ENCODE measurements at places on chromosomes 1 and 21. TPM values are rescaled to one million over a fixed set of nuclear protein-coding genes. Genes with fewer than 3 reads are reported as not detected.

DNA sequence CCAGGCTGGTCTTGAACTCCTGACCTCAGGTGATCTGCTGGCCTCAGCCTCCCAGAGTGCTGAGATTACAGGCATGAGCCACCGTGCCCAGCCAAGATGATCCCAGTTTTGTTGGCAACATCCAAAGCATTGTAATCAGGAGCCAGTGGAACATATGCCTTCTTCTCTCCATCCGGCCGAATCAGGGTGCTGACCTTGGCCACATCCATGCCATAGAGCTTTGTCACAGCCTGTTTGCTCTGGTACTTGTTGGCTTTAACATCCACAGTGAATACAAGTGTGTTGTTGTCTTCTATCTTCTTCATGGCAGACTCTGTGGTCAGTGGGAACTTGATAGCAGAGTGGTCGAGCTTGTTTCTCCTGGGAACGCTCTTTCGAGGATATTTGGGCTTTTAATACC is 17.1 kb downstream of the TNFRSF8 start:
- DNase-seq: no peak

GRCh38 chr1:53292690-53293089 is 35.2 kb downstream of the LRP8 start:
- DNase-seq: no peak

- no peak for DNase-seq
These were observed 89.5 kb upstream of the CSF3R start for GRCh38 chr1:36572142-36572715.

DNA sequence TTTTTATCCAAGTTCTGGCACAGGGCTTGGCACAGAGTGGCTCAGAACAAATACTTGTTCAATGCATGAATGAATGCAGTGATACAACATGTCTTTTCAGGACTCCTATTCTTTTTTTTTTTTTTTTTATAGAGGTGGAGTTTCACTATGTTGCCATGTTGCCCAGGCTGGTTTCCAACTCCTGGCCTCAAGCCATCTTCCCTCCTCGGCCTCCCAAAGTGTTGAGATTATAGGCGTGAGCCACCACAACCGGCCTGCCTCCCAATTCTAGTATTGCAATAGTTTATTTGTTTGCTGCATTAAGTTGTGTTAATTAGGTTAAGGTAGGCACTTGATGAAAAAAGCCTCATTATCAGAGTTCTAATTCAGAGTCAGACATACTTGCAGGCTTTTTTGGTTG is 17.9 kb downstream of the UBE4B start:
- no peak for DNase-seq

DNA sequence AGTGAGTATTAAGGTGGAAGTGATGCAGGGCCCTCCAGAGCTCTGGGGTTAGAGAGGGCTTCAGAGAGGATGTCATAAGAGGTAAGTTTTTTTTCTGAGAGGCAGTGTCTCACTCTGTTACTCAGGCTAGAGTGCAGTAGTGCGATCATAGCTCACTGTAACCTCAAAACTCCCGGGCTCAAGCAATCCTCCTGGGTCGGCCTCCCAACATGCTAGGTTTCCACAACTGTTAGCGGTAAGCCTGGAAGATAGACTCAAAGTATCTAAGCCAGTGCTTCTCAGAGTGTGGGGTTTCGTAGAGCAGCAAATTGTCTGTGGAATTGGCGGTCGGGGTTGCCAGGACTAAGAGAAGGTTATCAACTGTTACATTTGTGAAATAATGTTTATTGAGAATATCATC is 18.6 kb upstream of the IGSF3 start:
- no peak for DNase-seq

GRCh38 chr1:203584035-203584434 is 42.6 kb upstream of the ATP2B4 start:
- no peak for DNase-seq

DNA sequence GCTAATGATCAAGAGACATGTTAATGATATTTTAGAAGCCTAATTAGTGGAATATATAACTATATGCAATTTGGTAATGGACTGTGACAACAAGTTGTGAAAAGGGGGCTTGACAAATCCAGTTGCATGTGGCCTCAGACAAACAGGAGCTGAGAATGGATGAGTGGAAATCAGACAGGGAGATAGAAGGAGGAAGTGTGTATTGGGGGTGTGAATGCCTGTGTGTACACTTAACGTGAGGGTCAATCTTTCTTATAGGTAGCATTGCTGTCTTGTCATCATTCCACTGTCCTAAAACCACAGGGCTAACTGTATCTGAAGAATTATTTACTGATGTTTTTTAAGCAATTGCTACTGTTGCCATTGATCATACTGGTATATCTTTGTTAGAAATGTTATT is 64.8 kb downstream of the PBX1 start:
- DNase-seq: no peak

GRCh38 chr1:90273241-90273774 is 278.4 kb downstream of the ZNF326 start:
- DNase-seq: no peak

- DNase-seq: no peak
These were observed 89.5 kb downstream of the SCMH1 start for GRCh38 chr1:41152622-41153044.

DNA sequence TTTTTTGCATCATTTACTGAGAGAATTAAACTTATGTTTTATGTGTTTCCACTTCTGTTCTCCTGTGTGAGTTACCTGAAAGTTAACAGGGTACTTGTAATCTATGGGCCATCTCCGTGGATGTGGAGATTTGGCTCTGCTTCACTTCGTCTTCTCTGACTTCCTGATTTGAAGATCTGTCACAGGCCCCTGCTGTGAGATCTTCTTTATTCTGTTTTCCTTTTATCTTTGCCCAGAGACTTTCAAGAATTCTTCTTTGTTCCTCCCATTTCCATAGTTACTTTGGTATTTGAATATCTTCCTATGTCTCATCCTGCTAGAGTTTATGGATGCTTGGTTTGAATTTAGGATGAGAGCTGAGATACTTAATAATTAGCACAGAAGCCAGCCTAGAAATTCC is 35.4 kb upstream of the PKN2 start:
- no peak for DNase-seq

- no peak for DNase-seq
These were observed 59.3 kb downstream of the ACP6 start for GRCh38 chr1:147611021-147611426.

- no peak for DNase-seq
These were observed 198.6 kb downstream of the GPATCH2 start for GRCh38 chr1:217432339-217432738.

Gene PTPRC
- total RNA-seq: 7.2 TPM

Gene C1orf210
- total RNA-seq: not detected

Gene ADPRS
- total RNA-seq: 19.1 TPM

Measured in Right ventricle myocardium superior (tissue), 1 donor.